GM10248 (cell line): ENCODE measurements at places on chromosomes 16 and 17.

DNA sequence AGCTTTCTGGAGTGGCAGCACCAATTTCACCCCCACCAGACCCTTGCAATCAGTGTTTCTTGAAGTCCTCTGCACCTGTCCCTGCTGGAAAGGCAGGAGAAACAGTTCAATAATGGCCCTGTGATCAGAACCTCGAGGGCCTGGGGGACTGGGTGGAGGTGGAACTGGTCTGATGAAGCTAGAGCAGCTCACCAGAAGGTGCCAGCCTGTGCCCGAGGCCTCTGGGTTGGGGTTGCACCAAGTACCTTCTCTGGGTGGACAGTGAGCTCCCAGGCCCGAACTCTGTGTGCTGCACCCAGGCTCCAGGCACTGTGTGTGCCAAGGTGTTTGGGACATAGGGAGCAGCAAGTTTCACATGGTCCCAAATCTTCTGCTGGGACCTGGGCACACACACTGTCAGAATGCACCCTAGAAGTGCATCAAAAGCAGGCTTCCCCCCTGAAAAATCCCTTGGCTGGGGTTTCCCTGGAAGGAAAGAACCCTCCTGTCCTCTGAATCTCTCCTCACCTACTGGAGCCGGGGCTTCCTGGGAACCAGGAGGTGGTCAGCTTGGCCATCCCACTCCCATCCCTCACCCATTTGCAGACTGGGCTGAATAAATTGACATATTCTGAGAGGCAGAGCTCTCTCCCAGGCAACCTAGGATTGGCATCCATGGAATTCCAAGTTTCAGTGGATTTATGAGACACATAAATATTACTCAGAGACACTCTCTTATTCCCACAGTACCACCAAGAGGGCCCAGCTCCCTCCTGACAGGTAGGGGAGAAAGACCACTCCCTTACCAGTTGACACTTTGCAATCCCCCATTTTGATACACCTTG is 17.4 kb downstream of the CD300LG start:
- DNase-seq, result no peak

GRCh38 chr17:82890339-82890730 is 50.5 kb upstream of the ZNF750 start:
- DNase-seq, result no peak

DNA sequence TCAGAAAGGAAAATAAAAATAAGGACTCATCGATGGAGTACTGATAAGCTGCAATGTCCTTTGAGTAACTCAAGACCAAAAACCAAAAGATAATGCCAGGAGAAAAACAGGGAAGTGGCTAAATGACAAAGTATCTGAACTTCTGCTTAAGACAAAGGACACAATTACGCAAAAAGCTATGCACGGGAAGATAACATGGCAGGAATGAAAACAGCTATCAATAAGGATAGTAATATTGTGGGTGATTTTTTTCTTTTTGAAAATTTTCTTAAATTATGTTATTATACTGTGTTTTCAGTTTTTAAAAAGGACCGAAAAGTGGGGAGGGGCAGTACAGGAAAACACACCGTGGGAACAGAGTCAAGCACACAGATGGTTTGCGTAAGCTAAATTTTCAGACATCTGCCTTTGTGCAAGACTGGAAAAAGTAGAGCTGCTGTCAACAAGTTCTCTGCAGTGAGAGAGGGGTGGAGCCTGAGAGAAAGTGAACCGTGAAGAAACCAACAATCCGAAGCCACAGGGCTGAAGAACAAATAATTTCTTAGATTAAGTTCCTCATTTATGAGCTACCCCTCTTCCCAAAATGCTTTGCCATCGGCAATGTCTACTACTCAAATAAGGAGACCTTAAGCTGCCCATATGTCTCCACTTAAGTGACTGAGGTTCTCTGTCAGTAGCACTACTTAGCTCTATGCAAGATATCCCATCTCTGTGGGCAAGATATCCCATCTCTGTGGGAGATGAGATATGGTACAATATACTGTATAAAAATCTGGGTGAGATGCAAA is 99.9 kb upstream of the CORO6 start:
- peak; percentile 69 for DNase-seq

GRCh38 chr16:89557690-89558490 is 2.6 kb upstream of the RPL13 start:
- DNase-seq, result no peak

- no peak for DNase-seq
These were observed 23.9 kb downstream of the SNX20 start for GRCh38 chr16:50657241-50657640.

DNA sequence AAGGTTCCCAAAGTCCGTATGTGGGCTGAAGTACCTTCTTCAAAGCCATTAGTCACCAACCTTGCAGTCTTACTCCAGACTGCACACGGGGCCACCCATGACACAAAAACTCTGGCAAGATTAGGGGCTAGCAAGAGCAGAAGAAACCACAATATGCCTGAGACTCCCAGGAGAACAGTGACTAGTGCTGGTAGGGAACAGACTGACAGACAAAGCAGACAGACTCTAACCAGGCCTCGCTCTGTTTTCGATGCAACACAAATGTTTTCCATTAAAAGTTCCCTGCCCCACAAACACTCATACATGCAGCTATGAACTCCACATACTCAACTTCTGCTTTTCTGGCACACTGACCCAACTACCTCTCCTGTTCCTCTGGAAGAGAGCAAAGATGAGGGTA is 102.2 kb downstream of the HIC1 start:
- no peak for DNase-seq

DNA sequence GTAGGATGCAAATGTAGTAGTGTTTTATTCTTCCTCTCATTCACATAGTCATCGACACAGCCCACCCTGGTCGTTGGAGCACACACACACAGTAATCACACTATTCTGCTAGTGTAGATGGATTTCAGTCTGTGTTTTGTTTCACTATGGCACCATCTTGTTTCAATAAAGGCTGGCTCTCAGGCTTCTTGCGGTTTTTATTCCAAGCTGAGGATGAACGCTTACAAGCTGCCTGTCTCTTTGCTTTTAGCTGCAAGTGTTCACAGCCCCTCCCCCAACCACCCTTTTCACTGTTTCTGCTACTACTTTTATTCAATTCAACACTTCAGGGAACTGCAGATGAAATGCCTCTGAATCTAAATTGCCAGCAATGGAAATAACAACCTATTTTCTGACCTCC is 140.9 kb upstream of the PMFBP1 start:
- no peak for DNase-seq

DNA sequence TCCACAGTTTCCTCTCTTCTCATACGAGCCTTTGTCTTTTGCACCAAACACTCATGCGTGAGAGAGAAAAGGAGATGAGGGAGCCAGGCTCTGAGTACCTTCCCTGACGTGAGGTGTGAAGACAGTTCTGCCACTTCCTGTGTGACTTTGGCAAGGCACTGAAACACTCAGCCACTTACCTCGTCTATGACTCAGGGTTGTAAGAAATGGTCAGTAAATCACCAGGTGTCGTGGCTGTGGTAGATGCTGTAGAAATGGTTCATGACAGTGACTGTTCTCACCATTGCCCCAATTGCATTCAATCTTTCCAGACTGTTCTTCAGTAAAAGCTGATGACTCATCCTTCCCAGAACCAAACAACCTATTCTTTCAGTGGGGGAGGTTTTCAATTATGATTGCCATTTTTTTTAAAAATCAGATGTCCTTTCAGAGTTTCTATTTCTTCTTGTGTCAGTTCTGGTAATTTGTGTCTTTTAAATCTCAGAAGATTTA is 49.2 kb upstream of the CBFA2T3 start:
- no peak for DNase-seq

GRCh38 chr16:75376475-75377161 is 56.7 kb downstream of the CFDP1 start:
- no peak for DNase-seq

- no peak for DNase-seq
These were observed 7.1 kb downstream of the MCRIP1 start for GRCh38 chr17:81825841-81826466.

GRCh38 chr17:11589716-11590115 is 8.6 kb upstream of the DNAH9 start:
- no peak for DNase-seq

GRCh38 chr16:85908889-85909589 is 10.1 kb downstream of the IRF8 start:
- no peak for DNase-seq

DNA sequence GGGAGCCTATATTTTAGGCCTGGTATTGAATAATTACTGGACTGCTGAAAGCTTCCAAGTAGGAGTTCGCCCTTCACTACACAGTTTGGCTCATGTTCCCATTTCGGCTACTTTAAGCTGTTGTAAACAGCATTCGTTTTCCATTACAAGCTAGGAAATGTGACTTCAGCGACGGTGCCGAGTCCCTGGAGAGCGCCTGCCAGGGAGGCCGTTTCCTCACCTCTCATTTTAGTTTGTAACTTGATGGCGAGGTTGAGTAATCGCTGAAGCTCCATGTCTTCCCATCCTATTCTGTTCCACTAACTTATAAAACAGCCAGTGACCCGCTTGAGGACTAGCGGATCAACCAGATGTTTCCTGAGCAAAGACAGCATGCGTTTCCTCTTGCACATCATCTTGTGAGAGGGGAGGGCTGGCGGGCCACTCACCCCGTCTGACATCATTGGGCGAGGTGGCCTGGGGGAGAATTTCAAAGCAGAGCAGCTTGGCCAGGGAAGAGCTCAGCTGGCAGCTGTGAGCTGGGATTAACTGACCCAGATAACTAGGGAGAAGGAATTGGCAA is 32.9 kb downstream of the PCTP start:
- DNase-seq, result no peak

- DNase-seq, result no peak
These were observed 1.1 kb downstream of the GJC1 start for GRCh38 chr17:44828919-44829522.

GRCh38 chr17:74379495-74380085 is 12.3 kb downstream of the GPR142 start:
- peak; percentile 92 for DNase-seq

DNA sequence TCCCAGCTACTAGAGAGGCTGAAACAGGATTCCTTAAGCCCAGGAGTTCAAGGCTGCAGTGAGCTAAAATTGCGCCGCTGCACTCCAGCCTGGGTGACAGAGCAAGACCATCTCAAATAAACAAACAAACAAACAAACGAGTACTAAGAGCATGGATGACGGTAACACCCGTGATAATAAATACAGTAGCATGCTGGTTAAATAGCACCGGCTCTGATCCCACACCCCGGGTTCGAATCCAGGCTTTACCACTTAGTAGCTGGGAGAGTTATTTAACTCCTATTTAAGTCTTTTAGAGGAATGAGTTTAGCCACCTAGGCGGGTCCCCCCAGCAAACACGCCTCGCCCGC is 301 bp upstream of the METTL22 start:
- no peak for DNase-seq

DNA sequence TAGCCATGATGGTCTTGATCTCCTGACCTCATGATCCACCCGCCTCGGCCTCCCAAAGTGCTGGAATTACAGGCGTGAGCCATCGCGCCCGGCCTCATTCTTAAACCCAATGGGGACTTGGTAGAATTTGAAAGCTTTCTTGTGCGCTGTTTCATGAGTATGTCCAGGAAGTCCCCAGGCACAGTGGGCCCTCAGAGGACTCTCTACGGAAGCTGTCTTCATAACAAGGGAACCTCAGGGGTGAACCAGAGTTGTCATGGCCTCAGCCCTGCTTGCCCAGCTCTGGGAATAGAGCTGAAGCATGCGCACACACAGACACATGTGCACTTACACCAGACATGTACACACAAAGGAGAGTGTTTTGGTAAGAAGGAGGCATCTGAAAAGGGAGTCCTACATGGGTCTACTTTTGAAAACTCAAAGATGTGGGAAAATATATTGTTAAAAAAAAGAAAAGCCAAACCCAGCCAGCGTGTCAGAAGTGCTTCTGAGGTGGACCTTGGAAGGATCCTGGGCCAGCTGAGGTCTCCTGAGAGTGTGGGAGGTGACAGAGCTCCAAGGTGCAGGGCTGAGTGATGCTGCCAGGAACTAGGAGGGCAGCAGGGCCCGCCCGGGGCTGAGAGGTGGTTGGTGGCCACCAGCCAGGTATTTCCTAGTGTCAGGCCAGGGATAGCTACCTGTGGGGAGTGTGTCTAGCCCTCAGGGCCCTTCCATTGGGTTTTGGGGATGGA is 54.6 kb downstream of the EPN2 start:
- DNase-seq, result no peak

- DNase-seq, result no peak
These were observed 58.7 kb downstream of the RMI2 start for GRCh38 chr16:11403920-11404319.

GRCh38 chr17:27577884-27578717 is 52.9 kb upstream of the LGALS9 start:
- no peak for DNase-seq

GRCh38 chr17:15946611-15947120 is 1.7 kb downstream of the ADORA2B start:
- DNase-seq, result no peak

DNA sequence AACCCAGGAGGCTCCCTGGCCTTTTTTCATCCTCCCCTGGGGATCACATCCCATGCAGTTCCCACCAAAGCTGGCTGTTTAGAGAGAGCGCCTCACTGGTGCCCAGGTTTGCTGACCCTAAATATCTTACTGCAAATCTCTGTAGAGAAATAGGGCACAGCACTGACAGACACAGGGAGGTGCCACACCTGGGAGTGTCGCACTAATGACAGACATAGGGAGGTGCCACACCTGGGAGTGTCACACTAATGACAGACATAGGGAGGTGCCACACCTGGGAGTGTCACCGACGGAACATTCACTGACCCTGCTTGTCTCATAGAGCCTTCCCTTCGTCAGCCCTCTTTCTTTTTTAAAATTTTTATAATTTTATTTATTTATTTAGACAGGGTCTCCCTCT is 25.6 kb downstream of the UNK start:
- no peak for DNase-seq

GRCh38 chr16:57998486-57998885 is 2.0 kb downstream of the ZNF319 start:
- DNase-seq, result no peak

DNA sequence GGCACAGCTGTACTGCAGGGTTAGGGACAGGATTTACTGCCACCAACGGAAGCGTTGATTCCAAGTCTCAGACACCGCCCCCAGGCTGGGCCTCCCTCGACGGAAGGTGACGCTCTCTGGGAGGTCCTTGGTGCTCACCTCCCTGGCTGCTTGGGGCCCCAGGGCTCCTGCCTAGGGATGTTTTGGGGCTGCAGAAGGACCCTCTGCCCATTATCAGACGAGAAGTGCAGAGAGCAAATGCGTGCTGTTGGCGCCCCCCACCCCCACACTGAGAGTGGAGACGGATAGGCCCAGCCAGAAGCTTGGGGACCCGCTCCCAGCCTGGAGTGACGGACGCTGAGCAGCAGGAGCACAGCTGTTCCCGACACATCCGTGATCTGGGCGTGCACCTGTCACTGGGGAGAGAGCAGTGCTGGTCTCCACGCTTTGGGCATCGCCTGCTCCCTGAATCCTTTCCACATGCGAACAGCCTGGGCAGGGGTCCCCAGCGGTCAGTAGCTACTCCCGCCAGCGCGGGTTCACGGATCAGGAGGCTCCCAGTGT is 5.1 kb upstream of the SOX8 start:
- DNase-seq, result no peak

DNA sequence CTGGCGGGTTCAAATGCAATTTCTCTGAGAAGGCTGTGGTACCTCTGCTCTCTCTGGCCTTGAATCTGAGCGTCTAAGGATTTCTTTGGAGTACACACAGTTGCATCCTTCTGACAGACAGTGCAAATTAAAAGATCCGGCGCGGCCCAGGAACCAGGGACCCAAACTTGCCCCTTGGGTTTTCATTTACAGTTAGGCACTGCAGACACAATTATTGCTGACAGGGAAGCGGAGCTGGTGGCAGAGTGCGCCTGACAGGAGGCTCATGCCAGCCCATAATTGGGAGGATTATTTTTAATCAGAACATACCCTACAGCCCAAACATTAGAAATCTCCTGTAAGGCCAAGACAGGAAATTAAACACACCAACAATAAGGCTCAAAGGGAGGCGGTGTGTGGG is 1023.4 kb upstream of the RBFOX1 start:
- DNase-seq, result no peak
